ENCODE measurements at places on chromosomes 3 and 15. TPM values are rescaled to one million over a fixed set of nuclear protein-coding genes. Genes with fewer than 3 reads are reported as not detected.

GRCh38 chr3:150022381-150023238 lies 51.9 kb upstream of the PFN2 start:
- DNase-seq = no peak

The ATP13A5 gene
- not detected for total RNA-seq

- DNase-seq = no peak
These were observed 59.8 kb downstream of the AGTR1 start for GRCh38 chr3:148757238-148758215.

DNA sequence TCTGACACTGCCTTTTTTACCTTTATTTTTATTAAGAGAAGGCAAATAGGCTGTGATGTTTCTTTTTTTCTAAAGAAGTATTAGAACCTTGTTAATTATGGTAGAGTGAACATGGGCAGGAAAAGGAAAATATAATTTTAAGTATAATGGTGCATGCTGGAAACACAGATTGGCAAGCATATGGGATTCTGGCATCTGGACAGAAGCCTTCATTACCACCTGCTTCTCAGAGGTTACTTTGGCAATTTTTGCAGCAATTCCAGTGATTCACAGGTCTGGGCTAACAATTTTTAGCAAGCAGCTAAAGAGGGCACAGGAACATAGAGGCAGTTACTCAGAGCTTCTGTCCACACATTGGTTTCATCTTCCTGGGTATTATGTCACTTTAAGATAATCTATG lies 258.3 kb downstream of the DIPK2A start:
- DNase-seq = no peak

The PRKCD gene
- 7.7 TPM for total RNA-seq

- no peak for DNase-seq
These were observed 11.0 kb upstream of the VPS39 start for GRCh38 chr15:42218953-42219592.

DNA sequence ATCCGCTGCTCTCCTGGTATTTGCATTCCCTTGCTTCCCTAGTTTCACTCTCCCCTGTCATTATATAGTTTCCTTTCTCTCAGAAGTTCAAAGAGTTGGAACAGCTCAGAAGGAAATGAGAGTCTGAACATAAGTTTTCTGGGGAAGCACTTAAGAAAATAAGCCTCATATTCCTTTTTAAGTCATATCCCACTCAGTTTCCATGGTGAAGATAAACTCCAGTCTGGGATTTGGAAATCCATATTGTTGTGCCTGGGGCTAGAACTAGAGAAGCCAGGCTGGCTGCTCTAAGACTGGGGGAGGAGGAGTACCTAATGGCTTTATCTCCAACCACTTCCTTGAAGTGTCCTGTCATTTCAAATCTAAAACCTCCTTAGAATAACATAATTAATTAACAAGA lies 134.2 kb upstream of the ALCAM start:
- DNase-seq = no peak

The CALML4 gene
- total RNA-seq = 1.00 TPM

- no peak for DNase-seq
These were observed 21.6 kb upstream of the SLC25A36 start for GRCh38 chr3:140920029-140920428.

DNA sequence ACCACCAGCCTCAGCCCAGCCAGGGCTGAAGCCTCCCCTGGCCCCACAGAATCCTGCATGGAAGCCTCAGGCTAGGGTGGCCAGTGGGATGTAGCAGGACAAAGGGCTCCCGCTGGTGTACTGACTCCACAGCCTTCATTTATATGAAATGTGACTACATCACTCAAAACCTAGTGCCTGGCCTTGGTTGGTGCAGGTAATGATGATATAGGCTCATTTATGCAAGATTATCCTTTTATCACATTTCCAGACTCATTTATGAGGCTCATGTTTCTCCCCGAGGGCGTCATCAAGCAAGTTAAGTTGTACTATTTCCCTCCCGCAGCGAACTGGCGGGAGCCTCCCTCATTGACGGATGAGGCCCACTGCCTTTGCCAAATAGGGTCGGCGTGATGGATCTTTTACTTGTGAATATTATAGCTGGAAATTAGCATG lies 179.1 kb upstream of the SMAD3 start:
- peak; percentile 9 for DNase-seq

DNA sequence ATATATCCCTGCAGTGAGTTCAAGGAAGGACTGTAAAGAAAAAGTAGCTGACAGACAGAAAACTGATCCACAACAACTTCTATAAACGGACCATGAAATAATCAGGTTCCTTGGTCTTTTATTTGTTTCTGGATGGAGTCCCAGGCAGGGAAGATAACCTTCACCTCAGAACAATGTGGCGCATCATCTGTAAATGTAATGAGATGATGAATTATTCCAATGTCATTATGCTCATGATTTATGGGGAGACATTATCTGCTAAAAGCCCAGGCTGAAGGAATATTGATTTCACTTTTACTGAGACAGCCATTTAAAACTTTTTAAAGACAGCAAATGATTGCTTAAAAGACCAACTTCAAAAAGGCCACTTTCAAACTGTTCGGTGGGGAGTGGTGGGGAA lies 354.9 kb upstream of the ADAMTS9 start:
- no peak for DNase-seq

The GABRB3 gene
- total RNA-seq = 1.1 TPM

DNA sequence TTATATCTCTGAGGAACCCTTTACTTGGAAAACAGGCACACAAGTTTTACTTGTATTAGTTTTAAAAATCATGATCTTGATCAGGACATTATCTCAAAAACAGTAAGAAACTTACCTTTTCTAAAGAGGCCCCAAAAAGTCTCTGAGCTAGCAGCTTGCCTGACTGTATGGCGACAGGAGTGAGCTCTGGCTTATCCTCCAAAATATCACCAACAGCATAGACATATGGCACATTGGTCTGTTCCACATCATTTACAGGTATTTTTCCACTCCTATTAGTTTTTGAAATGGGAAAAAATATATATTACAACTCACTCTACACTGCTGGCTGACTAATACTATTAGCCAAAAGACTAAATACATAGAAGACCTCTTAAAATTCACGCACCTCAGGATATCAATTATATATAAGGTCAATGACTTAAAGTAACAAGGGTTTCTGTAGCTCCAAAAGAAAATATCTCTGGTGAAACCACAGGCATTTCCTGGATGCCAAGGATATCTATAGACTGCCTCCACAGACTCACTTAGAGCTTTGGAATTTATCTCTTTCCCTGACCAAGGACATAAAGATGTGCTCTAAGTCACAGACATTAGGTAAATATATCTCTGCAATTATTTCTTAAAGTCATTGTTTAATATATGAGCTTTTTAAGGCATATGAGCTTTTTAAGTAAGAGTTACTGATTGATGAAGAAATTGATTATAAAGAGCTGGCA lies 33.1 kb downstream of the TXNRD3 start:
- DNase-seq = no peak

DNA sequence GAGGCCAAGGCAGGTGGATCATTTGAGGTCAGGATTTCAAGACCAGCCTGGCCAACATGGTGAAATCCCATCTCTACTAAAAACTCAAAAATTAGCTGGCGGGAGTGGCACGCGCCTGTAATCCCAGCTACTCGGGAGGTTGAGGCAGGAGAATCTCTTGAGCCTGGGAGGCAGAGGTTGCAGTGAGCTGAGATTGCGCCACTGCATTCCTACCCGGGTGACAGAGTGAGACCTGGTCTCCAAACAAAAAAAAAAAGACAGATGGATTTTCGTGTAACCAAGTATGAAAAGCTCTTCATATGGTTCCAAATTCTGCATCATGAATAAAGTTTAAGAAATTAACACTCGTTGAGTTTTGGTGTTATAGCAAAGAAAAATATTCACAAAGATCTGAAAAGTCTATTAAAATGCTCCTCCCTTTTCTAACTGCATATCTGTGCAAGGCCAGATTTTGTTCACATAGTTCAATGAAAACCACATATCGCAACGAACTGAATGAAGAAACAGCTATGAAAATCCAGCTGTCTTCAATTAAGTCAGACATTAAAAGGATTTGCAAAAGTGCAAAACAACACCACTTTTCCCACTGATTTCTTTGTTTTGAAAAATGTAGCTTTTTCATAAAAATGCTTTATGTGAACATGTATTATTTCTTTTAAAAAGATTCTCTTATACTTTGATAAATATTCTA lies 23.8 kb upstream of the FBLN2 start:
- DNase-seq = peak; percentile 7

DNA sequence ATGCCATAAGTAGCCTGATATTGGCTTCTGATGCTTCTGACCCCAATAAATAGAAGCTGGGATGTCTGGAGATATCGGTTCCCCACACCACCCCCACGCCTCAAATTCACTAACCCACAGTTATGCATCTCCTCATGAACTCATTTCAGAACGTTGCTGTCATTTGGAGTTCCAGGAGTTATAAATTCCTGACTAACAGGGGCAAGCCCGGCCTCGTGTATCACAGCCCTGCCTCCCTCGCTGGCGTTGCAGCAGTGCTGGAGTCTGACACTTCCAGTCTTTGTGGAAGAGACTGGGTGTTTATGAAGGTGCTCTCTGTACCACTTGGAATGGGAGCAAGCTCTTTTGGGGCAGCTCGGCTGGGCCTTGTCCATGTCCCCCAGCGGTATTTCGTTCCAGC lies 101.0 kb downstream of the ANP32A start:
- DNase-seq = no peak

DNA sequence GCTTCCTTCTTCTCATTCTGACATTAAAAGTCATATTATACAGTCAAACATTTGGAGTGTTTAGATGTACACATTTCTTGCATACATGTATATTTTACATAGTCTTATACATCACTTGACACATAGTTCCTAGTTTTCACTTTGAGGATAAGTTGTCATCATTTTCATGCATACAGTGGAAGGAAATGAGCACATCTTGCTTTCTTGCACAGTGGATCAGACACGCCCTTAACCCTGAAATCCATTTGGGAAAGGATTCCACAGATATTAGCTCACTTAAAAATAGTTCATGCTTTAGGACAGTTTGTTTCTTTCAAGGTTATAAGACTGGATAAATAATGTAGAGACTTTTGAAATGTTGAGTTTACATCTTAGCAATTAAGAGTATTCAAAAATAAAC lies 148.6 kb upstream of the MME start:
- no peak for DNase-seq

The PLOD2 gene
- total RNA-seq = 26.4 TPM

- DNase-seq = no peak
These were observed 18.7 kb upstream of the PAQR9 start for GRCh38 chr3:142982038-142982773.

- no peak for DNase-seq
These were observed 417.7 kb upstream of the TGFBR2 start for GRCh38 chr3:30188713-30189112.

The GP9 gene
- not detected for total RNA-seq

- peak; percentile 83 for DNase-seq
These were observed 89.0 kb upstream of the STRIT1 start for GRCh38 chr3:155382396-155383042.

The NPAP1 gene
- not detected for total RNA-seq

- no peak for DNase-seq
These were observed 147.9 kb upstream of the DPH6 start for GRCh38 chr15:35693886-35694285.

- DNase-seq = no peak
These were observed 48.2 kb upstream of the ALDH1A3 start for GRCh38 chr15:100831467-100831866.

- DNase-seq = no peak
These were observed 164.0 kb upstream of the TBL1XR1 start for GRCh38 chr3:177361081-177361938.

The IVD gene
- total RNA-seq = 101 TPM

DNA sequence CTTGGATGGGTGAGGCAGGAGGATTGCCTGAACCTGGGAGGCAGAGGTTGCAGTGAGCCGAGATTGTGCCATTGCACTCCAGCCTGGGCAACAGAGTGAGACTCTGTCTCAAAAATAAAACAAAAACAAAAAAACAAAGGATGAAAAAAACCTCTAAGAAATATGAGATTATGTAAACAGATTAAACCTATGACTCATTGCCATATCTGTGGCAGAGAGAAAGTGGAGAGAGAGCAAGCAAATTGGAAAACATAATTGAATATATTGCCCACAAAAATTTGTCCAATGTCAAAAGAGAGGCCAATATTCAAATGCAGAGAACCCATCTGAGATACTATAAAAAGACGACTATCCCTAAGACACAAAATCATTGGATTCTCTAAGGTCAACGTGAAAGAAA lies 1106.0 kb downstream of the OTOL1 start:
- DNase-seq = no peak

The TF gene
- total RNA-seq = 2.6 TPM

GRCh38 chr3:14007006-14007405 lies 117.7 kb downstream of the CHCHD4 start:
- DNase-seq = no peak

DNA sequence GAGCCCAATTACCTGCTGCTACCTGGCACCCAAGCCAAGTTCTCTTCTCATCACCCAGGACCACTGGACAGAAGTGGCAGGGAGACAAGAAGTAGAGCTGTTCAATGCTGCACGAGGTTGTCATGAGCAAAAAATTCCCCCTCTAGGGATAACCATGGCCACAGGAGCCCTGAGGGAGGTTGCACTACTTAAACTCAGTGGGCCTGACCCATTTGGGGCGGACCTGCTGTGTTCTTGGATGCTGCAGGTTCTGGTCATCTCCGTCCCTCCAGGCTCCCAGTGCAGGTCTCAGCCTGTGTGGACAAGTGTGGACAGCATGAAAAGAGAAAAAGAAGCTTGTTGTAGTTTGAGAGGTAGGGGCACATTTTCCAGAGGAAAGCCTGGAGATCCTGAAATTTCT lies 26.1 kb upstream of the MANF start:
- DNase-seq = no peak

DNA sequence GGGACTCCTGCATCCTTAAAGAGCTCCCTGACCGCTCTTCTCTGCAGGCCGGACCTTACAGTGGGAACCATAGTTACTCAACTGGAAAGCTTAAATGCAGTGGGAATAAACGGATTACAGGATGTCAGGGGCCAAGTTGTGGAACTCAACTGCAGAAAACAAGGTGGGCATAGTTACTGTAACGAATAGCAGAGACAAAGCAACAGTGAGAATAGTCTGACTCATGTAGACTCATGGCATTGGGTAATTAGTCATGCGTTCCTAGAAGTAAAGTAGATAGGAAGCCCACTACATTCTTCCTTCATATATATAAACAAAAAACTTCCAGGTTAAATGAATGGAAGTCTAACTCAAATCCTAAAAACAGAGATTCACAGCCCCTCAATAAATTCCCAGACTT lies 95.5 kb upstream of the CHRNA7 start:
- DNase-seq = no peak

The STAC gene
- total RNA-seq = not detected
